ENCODE measurements at places on chromosomes 4 and X.

DNA sequence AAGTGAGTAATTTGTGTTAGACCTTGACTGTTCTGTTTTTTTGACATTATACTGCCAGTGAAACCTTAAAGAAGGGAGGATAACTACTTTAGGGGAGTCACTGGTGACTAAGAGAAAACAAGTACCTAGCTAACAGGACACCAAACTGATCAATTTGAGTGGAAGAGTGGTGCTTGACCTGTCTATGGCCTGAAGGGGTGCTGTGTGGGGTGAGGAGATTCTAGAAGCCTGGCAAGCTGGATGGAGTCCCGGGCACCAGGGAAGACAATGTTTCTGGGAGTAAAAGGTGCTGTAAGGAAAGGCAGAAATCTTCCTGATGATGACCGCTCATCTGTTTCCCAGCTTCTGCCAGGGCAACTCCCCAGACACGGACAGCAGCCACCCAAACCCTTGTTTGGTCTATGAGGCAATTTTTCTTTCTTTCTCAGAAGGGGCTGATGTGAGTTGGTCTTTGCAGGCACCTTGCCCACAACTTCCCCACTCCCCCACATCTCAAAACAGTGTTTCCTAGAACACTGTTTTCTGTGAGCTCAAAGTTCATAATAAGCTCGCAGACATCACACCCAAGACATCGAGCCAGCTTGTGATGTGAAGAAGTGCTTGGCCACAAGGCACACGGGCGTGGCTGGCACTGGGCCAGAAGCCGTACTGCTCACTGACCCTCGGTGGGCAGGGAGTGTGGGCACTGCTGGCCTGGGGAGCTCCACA is 4.6 kb downstream of the TXK start:
- no peak for DNase-seq

DNA sequence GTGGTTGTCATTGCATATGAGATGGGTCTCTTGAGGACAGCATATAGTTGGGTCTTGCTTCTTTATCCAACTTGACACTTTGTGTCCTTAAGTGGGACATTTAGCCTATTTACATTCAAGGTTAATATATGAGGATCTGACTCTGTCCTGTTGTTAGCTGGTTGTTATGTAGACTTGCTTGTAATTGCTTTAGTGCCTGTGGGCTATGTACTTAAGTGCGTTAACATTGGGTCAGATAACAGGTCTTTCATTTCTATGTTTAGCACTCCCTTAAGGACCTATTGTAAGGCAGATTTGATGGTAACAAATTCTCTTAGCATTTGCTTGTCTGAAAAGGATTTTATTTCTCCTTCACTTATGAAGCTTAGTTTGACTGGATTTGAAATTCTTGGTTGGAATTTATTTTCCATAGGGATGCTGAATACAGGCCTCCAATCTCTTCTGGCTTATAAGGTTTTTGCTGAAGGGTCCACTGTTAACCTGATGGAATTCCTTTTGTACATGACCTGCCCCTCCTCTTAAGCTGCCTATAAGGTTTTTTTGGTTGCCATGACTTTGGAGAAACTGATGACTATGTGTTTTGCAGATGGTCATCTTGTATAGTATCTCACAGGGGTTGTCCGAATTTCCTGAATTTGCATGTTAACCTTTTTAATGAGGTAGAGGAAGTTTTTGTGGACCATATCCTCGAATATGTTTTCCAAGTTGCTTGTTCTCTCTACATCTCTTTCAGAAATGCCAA is 162.0 kb downstream of the NKX6-1 start:
- DNase-seq: no peak

- DNase-seq: no peak
These were observed 72.7 kb upstream of the PSAPL1 start for GRCh38 chr4:7507381-7507780.

GRCh38 chr4:113820108-113820507 is 58.6 kb upstream of the CAMK2D start:
- DNase-seq: no peak

- no peak for DNase-seq
These were observed 46.5 kb downstream of the REPS2 start for GRCh38 chrX:16992951-16993350.

DNA sequence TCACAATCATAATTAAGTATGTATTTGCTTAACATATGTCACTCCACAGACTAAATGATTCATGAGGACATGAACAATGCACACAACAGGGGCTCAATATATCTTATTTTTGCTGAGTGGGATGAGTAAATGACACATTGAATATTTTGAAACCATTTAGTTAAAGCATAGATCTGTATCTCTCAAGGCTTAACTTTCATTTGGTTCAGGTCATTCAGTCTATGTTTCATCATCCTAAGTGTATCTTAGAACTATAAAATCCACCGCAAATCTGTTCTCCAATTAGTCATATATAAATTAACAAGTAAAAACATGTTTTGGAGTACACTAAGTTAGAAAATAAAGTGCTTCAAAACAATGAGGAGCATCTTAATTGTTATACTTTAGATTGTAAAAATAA is 45.8 kb downstream of the AREG start:
- no peak for DNase-seq

- DNase-seq: no peak
These were observed 120.5 kb upstream of the EGFL6 start for GRCh38 chrX:13448941-13449340.

GRCh38 chr4:165915215-165915614 is 42.2 kb downstream of the TLL1 start:
- DNase-seq: no peak
